Activated CD8-positive, alpha-beta memory T cell treated with anti-CD3 and anti-CD28 coated beads for 1 hour (primary cell): ENCODE measurements at places on chromosomes 5 and 9.

GRCh38 chr9:19387317-19387716, 7.3 kb upstream of the RPS6 start:
- no peak for DNase-seq

DNA sequence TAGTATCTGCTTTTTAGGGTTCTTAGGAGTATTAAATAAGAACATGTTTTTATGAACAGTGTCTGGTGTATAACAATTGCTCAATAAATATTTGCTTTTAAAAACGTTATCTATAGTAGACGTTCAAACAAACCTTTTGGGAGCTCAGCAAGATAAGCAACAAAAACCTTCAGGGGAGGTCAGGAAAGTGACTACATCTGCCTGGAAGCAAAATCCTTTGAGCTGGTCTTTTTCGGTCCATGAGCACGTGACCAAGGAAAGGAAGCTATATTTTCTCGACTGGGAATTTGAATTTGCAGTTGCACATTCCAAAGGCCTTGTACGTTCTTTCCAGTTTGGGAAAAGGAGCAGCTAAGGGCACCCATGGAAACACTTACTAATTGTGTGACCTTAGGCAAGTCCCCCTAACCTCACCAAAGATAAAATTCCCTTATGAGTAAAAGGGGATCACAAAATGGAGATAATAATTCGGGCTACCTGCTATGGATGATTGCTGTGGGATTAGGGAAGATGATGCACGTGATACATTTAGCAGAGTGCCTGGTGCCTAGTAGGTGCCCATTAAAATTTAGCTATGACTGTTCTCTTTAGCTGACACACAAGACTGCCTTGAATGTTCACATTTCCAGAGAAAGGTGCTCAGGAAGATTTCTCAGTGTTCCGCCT, 45.4 kb downstream of the PTTG1 start:
- DNase-seq: no peak

DNA sequence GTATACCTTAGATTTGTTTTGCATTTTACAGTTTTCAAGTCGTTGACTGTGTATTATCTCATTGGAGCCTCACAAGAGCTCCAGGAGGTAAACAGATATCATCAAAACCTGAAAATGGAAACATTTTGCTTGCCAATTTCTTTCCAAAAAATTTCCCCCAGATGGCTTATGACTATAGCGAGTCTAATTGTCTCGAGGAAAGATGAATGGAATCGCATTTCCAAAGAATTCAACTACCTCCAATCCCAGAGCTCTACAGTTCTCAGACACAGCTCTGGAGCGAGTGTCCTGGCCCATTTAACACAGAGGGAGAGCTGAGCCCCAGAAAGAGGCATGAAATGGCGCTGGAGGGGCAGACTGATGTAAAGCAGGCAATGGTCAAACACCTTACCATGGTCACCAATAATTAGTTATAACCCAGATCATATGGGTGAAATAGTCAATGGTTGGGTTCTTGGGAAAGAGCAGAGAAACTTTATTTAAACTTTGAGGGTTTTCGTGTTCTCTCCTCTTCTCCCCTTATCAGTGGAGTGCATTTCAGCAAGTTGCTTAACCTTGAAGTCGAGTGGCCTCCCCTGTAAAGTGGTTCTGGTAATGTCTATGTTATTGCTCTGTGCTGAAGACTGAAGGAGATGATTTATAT, 168.2 kb downstream of the ZDHHC21 start:
- no peak for DNase-seq

DNA sequence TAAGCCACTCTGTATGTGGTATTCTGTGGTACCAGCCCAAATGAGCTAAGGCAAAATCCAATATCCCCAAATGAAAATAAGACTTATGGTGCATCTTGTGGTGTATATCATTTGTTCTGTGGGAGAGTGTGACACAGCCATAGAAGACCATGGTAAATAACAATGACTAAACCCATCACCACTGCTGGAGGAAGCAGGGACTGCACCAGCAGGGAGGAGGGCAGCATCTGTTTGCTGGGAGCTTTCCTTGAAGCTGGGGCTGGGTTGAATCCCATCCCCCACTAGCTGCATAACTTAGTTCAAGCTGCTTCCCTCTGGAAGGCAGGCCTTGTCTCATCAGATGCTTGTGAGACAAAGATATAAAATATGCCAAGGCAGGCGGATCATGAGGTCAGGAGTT, 14.2 kb downstream of the GADD45G start:
- DNase-seq: no peak

GRCh38 chr5:129905473-129906176, 1.4 kb downstream of the CHSY3 start:
- DNase-seq: no peak

DNA sequence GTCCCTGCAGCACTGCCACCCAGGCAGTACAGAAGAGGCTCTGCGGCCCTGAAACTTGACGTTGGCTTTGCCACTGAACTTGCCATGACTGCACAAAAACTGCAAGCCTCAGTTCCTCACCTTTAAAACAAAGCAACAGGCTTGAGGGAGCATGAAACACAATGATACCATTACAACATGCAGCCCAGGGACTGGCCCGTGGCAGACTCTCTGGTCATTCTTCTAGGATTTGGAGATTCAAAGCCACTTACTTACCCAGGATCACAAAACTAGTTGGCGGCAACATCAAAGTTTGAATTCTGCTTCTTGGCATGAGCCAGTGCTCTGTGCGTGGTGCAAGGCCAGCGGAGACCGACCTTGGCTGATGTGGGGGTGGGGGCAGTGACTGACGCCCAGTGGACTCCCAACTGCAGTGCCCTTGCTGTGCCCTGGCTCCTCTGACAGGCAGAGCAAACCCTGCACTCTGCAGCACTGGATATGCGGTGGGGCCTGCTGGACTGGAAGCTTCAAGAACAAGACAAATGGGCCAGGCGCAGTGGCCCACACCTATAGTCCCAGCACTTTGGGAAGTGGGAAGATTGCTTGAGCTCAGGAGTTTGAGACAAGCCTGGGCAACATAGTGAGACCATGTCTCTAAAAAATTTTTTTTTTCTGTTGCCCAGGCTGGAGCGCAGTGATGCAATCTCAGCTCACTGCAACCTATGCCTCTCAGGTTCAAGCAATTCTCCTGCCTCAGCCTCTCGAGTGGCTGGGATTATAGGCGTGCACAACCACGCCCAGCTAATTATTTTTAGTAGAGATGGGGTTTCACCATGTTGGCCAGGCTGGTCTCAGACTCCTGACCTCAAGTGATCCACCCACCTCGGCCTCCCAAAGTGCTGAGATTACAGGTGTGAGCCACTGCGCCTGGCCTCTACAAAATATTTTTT, 18.9 kb downstream of the SQSTM1 start:
- DNase-seq: no peak

DNA sequence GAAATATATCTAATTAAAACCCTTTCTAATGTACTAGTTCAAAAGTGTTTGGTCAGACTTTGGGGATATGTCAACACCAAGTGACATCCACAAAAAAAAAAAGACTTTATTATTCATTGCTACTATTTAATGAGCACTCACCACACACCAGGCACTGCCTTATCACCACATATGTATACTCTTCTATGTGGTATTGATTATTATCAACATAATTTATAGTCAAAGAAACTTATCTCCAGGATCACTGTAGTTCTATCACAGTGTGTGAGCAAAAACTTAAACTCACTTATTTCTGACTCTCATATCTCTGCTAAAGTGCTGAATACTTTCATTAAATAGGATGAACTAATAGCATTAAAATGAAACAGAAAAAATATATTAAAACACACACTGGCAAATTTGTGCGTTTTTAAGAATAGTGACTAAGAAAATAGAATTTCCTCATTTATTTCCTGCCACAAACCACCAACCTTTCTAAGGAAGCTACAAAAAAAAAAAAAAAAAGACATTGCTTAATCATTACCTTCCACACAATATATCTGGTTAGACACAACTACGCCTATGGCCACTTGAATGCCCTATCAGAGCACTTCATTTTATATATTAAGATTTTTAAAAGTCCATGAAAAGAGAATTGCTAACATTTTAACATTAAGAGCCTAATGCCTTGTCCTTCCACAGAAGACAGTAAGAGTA, 12.8 kb downstream of the SLCO4C1 start:
- DNase-seq: no peak

DNA sequence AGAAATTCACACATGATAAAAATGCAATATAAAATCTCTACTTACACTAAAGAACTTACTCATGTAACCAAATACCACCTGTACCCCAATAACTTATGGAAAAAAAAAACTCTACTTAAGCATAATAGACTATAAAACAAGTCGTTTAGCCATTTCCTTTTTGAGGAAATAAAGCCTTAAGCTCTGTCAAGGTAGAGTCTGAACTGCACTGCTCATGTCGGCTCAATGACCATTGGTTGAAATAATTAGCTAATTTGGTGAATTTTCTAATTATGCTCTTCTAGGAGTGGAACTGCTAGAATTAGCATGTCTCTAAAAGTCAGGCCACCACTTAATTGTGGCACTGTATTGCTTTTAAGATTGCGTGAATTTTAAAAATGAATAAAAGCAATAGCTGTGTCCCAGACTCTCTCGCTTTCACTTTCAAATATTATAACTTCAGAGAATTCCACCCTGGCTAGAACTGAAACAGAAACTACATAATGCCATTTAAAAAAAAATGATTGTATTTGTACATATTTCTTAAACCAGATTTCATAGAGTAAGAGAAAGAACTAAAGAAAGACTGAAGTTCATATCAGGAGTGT, 113.0 kb upstream of the PCA3 start:
- DNase-seq: no peak

GRCh38 chr5:90861843-90862586, 303.4 kb downstream of the ADGRV1 start:
- DNase-seq: no peak

GRCh38 chr5:149414405-149415065, 35.4 kb upstream of the IL17B start:
- DNase-seq: no peak

GRCh38 chr9:69768101-69768500, 8.3 kb upstream of the PTAR1 start:
- no peak for DNase-seq

DNA sequence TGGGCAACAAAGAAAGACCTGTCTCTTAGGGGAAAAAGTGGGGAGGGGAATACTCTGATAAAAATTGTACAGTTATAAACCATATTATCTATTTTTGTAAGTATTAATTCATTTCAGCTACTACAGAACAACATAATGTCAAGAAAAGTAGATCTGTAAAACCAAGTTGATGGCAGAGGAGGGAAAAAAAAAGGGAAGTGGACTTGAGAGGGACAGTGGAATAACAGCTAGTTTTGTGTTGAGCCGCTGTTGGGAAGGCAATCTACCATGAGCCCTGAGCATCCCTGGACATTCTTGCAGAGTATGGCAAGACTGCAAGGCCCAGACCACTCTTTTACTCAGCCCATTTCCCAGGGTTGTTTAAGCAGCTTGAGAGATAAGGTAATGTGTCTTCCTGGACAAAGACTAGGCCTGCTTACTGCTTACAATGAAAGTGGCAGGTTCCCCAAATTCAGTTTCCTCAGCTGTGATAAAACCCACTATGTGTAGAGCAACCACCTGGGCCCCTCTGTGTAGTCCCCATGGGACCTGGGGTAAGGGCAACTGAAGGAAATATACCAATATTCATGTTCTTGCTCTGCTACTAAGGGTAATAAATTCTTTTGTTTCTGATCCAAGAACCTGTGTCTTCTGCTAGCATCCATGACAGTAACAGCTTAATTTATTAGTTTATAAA, 25.0 kb downstream of the CEP120 start:
- no peak for DNase-seq

GRCh38 chr5:9156282-9156681, 389.6 kb downstream of the SEMA5A start:
- DNase-seq: no peak

DNA sequence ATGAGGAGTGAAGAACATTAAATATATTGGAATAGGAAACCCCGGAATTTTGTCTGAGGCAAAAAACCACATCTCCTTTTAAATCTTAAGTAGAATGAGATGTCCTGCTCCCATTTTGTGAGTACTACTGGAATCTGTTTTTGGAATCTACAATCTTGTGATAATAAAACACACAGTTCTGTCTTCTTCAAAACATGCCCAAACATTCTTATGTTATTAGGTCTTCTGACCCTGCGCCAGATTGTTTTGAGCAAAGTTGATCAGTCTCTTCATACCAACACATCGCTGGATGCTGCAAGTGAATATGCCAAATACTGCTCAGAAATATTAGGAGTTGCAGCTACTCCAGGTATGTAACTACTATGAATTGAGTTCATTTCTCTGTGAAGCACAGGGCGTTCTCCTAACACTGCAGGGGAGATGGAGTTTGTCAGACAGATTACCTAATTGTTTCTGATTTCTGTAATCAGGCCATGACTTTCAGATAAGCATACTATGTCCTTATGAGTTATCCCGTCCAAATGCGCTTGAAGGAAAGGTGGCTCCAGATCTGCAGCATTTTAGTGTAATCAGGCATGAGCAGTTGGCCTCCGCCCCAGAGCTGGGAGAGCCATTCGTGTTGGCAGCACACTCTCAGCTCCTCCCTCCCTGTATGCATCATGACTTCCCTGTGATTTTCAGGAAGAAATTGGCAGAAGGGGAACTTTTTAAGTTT, 88.0 kb downstream of the NLN start:
- no peak for DNase-seq

- no peak for DNase-seq
Measured at GRCh38 chr9:127096208-127096607, 26.2 kb downstream of the ANGPTL2 start.

- no peak for DNase-seq
Measured at GRCh38 chr5:120882038-120882775, 418.1 kb downstream of the PRR16 start.

- DNase-seq: no peak
Measured at GRCh38 chr5:119332978-119333401, 22.8 kb upstream of the TNFAIP8 start.

- no peak for DNase-seq
Measured at GRCh38 chr9:18379073-18379811, 94.7 kb upstream of the ADAMTSL1 start.

GRCh38 chr5:61679562-61679961, 347.5 kb downstream of the ZSWIM6 start:
- DNase-seq: no peak

DNA sequence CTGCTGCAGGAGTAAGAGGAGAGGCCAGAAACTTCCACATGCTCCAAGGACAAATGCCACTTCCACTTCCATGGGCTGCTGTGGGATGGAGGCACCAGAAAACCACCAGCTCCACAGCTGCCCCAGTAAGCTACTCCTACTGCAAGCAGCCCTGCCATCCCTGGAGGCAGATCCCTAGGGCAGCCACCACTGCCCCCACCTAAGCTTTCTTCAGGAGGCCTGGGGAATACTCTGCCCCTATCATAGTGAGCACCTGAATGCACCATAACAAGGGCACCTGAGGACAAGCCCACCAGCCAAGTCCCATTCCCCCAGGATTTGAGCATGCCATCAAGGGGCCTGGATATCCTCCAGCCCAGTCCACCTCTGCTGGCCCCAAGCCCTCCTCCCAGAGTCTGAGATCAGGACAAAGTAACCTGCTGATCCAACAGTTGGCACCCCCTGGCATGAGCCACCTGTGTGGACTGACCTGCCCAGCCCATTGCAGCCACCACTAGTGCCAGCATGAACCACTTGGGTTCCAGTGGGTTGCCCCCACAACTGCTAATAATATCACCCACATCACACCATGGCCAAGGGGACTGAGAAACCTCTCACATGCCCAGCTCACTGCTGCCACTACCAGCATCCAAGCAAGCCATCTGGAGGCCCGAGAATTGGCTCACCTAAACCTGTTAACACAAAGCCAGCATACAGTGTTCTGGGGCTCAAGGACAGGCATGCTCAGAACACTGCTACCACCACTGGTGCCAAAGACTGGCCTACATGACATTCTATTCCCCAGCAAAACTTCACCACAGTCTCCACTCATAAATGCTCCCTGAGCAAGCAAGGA, 480.1 kb downstream of the CDH12 start:
- DNase-seq: no peak
